ENCODE measurements at places on chromosomes 1 and 21.

DNA sequence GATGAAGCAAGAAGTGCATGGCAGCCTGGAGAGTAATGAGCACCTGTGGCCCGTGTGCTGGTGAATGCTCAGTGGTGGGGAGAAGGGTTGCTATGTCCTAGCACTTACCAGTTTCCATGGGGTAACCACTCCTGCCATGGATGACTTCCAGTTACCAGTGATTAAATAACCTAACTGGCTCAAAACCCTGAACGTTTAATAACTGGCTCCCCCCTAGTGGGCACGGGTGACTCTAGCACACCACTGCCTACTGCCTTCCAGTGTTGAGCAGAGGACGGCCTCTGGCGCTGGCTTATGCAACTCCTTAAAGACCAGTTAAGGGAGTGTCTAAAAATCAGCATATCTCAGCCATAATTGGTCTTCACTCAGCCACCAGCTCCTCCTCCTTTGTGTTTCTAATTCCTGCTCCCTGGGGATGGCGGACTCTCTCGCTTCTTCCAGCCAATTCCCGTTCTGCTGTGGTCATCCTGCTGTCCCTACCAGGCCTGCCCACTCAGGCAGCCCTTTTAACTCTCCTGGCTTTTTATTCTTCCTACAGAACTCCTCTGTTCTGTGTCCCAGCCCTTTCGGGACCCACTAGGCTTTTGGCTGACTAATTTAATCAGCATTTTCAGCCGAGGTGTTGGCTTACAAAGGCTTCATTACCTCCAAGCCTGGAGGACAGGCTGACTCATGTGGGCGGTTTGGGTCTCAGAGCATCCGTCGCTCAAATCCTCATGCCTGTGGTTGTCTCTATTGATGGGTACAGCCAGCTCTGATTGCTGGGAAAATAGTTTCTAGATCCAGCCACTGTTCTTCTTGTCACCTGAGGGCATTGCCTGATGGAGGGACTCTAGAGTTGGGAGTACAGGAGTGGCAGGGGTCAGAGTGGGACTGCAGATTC, 332.4 kb downstream of the CAMTA1 start:
- peak; percentile 83 for DNase-seq

- no peak for DNase-seq
Observed at GRCh38 chr1:222833356-222833876, 18.6 kb downstream of the DISP1 start.

DNA sequence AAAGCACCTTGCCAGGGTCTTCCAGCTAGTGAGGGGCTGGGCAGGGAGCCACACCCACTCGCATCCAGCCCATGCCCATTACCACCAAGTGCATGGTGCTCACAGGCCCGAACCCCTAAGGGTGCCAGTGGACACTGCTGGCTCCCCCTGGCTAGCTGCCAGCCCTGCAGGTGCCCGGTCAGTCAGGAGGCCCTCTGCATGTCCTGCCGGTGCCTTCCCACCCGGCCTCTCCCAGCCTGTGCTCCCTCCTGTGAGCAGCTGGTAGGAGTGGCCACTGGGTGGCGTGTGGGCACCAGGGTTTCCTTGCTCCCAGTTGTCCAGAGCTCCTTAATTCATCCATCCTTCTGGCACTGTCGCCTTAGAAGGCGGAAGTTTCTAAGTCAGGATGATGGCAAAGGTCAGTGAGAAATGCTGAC, 33.4 kb downstream of the QSOX1 start:
- peak; percentile 87 for DNase-seq

- DNase-seq: no peak
Observed at GRCh38 chr1:27103498-27103897, 51.4 kb downstream of the SLC9A1 start.

DNA sequence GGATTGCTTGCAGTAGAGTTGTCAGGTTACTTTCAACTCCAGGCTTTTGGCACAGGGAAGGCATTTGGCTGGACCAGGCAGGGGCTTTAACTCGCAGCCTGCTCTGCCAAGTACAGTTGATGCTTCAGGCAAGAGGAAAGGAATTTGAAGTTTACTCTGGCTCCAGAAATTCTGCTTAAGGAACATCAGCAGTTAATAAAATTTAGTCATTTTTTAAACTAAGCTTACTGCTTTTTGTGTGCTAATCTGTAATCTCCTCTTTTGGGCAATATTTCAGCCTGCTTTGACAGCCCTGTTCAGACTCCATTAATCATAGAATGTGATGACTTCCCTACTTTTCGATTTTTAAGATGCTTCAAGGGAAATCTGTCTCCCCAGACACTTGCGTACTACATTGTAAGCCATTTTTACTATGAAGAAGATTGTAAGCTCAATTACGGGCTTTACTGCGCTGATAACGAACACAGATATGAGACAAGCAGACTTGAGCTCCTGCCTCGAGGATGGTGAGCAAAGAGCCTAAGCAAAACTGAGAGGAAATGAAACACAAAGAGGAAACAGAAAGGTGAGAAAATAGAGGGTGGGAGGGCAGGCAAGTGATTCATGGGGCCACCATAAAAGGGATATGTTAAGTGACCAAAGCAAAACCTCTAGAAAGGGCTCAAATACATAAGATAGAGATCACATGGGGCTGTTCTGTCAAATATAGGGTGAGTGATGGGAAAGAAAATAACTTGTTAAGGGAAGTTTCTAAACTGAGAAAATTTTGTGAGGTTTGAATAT, 76.6 kb upstream of the VAV3 start:
- peak; percentile 60 for DNase-seq

DNA sequence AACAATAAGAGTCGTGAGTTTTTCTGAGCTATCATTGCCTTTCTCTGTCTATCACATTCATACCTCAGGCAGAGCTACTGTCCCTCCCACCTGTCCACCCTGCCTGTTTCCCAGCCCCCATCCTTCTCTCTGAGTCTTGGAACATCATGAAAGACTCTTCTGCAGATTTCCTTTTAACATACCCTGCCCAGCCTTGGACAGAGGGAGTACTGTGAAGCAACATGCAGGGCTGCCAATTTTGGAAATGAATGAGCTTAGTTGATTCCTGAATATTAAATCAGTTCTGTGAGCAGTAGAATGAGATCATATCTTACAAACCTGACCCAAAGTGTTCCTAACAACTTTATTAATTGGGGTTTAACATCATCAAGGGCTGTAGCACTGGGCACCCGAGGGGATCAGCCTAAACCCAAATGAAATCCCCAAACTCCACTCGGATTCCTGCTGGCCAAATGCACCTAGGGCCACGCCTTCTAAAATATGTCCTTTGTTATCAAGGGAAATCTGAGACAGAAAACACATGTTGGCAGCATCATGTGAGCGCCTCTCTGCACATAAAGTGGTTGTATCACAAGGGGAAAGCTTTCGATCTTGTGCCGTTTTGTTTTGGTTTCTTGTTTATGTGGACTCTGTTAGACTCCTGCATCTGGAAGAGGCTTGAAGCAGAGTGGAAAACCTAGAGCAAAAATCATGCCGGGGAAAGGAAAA, 357.6 kb downstream of the KIF26B start:
- DNase-seq: peak; percentile 46

DNA sequence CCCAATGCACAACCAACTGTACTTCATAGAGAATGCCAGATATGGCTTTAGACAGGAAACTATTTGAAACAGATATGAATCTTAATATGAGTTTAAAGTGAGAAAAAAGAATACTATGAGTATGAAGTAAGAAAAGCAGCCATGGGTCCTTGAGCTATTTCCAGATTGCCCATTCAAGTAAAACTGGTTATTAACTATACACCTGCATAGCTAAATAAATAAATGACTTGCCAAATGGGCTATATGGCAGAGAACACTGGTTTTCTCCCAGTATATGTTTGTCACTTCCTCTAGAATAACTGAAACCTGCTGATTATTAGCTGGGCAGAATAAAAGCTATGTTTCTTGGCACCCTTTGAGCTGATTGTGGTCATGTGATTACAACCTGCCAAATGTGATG, 17.0 kb upstream of the CD1C start:
- DNase-seq: no peak

DNA sequence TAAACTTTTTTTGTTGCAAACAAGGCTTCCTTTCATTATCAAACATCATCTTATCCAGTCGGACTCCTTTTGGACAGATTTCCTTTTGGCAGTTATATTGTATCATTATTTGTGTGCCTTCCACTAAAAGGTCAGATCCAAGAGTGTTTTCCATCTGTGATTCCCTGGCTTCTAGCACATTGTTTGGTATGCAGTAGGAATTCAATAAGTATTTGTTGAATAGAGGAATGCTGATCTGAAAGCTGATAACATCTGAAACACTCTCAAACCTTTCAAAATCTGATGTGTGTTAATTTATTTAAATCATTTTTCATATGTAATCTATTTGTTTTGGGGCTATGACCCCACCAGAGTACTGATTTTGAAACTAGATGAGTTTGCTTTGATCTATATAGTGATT, 39.0 kb downstream of the NDC1 start:
- DNase-seq: no peak

GRCh38 chr1:3127738-3128137, 58.7 kb downstream of the PRDM16 start:
- DNase-seq: peak; percentile 8

DNA sequence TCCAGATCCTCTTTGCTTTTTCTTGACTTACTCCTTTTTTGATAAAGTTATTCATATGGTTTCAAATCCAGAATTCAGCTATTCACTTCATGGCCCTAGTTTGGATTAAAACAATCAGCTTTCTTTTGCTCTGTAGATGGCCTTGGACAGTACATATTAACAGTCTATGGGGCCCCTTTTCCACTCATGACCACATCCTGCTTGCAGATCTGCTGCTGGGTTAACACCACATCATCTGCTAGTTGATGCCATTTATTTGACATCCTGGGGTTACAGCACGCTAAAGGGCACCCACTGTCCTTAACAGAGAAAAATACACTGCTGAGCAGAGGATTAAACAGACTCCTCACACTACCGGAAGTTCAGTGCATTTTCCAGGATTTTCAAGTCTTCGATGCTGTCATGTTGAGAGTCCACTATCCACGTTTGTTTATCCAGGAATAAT, 941 bp upstream of the IFI16 start:
- DNase-seq: no peak

GRCh38 chr1:234971586-234972297, 156.9 kb downstream of the TOMM20 start:
- DNase-seq: no peak

DNA sequence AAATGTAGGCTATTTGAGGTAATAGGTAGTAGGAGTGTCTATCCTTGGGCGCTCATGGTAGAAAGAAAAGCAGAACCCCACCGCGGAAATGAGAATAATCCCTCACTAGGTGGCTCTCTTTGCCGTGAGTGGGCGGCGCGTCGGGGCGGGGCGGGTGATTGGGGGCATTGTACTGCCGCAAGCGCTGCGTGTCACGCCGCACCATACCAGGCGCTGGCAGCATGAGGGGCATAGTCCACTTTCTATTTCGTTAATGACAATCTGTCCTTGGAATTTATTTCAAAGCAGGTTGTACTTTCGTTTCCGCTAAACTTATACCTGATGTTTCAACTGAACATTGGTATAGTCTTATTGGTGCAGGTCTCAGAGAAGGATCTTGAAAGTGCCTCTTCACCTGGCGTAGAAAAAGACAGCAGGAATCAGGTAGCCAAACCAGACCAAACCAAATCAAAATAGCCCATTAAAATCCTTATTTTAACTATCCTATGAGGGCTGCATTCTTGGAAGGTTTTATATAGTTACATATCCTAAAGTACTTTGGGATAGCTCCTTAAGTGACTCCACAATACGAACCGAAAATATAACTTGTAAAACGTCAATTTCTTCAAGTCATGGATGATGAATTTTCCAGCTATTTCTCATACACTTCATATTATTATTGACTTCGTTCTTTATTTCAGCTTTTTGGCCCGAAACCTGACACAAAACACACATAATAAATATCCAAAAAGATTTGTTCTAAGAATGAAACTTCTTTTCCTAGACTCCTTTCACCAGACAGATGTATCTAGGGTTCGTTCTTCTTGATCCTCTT, 1.9 kb upstream of the SMG7 start:
- DNase-seq: peak; percentile 89

- DNase-seq: no peak
Observed at GRCh38 chr1:212021563-212021962, 13.8 kb downstream of the INTS7 start.

- DNase-seq: peak; percentile 72
Observed at GRCh38 chr1:181809991-181810545, 251.4 kb downstream of the ZNF648 start.

DNA sequence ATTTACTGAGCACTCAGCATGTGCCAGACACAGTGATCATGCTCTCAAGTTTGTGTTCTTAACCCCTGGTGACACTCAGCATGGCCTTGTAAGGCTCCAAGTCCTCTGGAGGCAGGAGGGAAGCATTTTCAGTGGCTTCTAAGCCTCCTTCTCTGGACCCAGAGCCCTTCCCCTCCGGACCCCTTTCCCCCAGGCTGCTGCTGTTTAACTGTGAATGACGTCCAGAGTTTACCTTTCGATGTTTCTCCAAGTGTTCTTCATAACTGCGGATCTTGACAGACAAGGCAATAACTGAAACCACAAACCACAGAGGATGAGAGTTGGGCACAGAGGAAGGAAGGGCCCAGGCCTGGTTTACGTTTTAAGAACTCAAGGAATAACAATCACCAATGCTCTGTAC, 6.5 kb downstream of the MRPS15 start:
- DNase-seq: no peak

DNA sequence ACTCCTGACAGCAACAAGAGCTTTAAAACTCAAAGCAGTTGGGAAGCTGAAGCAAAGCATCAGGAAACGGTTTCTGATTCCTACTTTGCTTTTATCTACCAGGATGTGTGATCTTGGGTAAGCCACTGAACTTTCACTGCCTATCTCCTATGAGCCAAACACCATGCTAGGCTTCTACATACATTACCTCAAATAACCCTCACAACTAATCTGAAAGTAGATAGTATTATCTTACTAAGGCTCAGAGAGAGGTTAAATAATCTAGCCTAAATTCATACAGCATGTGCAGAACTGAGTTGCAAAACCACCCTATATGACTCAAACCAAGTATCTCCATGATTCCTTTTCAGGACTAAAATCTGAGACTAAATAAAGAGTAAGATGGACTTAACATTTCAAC, 83.8 kb downstream of the EVI5 start:
- DNase-seq: no peak

DNA sequence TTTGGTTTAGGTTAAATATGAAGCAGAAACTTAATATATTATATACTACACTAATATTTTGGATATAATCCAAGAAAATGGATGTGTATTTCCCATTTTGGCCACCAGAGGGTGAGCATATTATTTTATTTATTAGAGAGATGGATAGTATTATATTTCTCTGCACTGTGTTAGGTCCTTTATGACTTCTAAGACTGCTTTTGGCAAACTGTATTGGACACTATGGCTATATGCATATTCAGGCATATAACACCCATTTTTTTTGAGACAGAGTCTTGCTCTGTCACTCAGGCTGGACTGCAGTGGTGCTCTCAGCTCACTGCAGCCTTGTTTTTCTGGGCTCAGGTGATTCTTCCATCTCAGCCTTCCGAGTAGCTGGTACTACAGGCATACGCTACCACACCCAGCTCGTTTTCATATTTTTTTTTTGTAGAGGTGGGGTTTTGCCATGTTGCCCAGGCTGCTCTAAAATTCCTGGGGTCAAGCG, 17.8 kb upstream of the PGM1 start:
- DNase-seq: peak; percentile 70

- no peak for DNase-seq
Observed at GRCh38 chr1:72230746-72231145, 51.6 kb downstream of the NEGR1 start.

- DNase-seq: no peak
Observed at GRCh38 chr1:181262069-181262468, 173.6 kb downstream of the IER5 start.

Data from eye (tissue), 1 donor.